ENCODE measurements at places on chromosomes 4 and X. TPM values are rescaled to one million over a fixed set of nuclear protein-coding genes. Genes with fewer than 3 reads are reported as not detected.

DNA sequence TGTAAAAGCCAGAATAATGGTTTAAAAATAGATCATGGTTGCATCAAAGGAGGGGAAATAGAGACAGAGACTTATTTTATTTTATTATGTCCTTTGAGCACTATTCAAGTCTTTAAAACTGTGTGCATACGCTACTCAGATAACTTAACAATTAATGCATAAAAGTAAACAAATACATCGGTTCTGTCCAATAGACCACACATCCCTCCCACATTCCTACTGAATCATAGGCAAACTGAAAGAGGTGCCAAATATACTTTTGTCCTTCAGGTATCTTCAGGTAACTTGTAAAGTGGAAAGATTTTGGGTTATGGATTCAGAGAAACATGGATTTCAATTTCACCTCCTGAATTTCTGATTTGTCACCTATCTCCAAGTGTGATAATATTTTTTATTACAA is 91.3 kb downstream of the SPOCK3 start:
- no peak for DNase-seq

DNA sequence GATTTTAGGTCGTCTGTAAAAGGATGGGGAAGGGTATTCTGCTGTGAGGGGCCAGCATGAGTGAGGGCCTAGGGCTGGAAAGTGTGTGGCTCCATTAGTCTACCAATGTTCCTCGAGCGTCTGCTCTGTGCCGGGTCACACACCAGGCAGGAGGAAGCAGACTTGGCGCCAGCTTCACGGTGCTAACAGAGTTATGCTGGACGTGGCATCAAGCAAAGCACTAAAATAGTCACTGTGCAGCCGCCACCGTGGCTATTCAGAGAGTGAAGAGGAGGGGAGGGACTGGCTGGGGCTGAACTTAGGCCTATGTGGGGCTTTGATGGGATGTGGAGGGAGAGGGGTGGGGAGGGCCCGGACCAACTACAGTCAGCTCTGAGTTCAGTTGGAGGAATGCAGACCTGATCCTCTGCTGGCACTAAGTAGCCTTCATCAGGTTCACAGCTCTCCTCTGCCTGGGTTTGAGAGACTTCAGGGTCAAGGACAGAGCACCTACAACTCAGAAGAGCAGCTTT is 83.9 kb upstream of the MSX1 start:
- DNase-seq = no peak

- DNase-seq = no peak
Observed at GRCh38 chrX:2705046-2705832, 14.1 kb downstream of the CD99 start.

DNA sequence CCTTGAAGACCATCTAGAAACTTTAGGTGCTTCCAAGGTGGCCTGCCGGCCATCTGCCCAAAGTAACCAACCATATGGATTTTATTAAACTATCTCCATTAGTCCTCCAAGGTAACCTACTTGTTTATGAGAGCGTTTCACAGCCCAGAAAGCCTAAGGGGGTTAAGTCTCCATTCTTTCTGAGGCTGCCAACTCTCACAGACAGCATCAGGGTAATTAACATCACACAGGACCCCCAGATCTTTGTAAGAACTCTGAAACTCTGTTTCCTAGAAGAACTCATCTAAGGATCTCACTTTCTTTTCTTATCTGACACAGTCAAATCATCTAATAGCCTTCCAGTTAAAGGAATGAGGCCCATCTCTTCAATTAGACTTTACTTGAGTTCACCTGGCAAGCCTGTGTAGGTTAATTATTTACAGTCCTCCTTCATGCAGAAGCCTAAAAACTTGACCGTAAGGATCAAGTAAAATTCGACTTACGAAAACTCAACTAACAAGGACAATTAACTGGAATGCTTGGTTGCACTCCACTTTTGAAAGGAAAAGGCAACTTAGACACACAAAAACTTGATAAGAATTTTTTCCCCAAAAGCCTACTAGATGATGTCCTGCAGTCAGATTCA is 252.5 kb downstream of the GRIA3 start:
- DNase-seq = no peak

The DGKQ gene
- 15.2 TPM for total RNA-seq

The ACE2 gene
- not detected for total RNA-seq

- DNase-seq = no peak
Observed at GRCh38 chr4:40058121-40058520, 1.5 kb downstream of the N4BP2 start.

GRCh38 chr4:74109870-74110605 is 11.0 kb upstream of the CXCL2 start:
- DNase-seq = no peak

- DNase-seq = no peak
Observed at GRCh38 chr4:32462944-32463343, 1742.8 kb downstream of the PCDH7 start.

The PABPC1L2A gene
- not detected for total RNA-seq

- peak; percentile 83 for DNase-seq
Observed at GRCh38 chrX:40003428-40004245, 94.1 kb downstream of the BCOR start.

- no peak for DNase-seq
Observed at GRCh38 chr4:105057370-105058105, 89.1 kb upstream of the TET2 start.

The SLC49A3 gene
- total RNA-seq = 13.6 TPM

The PAGE2B gene
- total RNA-seq = not detected
